ENCODE measurements at places on chromosomes 6 and 20.

GRCh38 chr6:159801935-159802334, 1.9 kb downstream of the PNLDC1 start:
- no peak for DNase-seq

- DNase-seq = no peak
These were observed 592.6 kb upstream of the ADGRB3 start for GRCh38 chr6:68042339-68043121.

DNA sequence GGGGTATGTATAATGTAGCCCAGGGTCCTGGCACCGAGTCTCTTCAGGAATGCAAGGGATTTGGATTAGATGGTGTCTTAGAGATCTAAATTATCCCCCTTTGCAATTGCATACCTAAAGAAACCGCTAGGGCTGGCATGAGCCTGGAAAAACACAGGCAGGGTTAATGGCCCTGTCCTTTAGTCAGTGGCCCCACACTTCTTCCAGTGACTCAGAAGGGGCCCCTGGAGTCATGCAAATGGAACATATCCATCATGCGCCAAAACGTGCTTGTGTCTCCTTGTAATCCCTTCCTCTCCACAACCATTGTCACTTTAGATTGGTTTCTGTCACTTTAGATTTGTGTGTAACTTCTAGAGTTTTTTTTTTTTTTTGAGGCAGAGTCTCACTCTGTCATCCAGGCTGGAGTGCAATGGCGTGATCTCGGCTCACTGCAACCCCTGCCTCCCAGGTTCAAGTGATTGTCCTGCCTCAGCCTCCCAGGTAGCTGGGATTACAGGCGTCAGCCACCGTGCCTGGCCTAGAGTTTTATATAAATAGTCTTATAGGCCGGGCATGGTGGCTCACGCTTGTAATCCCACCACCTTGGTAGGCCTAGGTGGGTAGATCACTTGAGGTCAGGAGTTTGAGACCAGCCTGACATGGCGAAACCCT, 8.7 kb upstream of the MYBL2 start:
- DNase-seq = no peak

- no peak for DNase-seq
These were observed 39.2 kb upstream of the TLDC2 start for GRCh38 chr20:36836591-36837269.

- no peak for DNase-seq
These were observed 8.5 kb downstream of the SYNGAP1 start for GRCh38 chr6:33428224-33428965.

- no peak for DNase-seq
These were observed 339.6 kb downstream of the ARHGAP18 start for GRCh38 chr6:129370268-129370916.

- DNase-seq = no peak
These were observed 662 bp downstream of the ENTPD6 start for GRCh38 chr20:25195962-25196785.

GRCh38 chr6:47464052-47464451, 13.5 kb upstream of the CD2AP start:
- DNase-seq = no peak

- DNase-seq = no peak
These were observed 280.4 kb downstream of the FOXC1 start for GRCh38 chr6:1890071-1890470.

- no peak for DNase-seq
These were observed 112.5 kb downstream of the EDN3 start for GRCh38 chr20:59412875-59413284.

DNA sequence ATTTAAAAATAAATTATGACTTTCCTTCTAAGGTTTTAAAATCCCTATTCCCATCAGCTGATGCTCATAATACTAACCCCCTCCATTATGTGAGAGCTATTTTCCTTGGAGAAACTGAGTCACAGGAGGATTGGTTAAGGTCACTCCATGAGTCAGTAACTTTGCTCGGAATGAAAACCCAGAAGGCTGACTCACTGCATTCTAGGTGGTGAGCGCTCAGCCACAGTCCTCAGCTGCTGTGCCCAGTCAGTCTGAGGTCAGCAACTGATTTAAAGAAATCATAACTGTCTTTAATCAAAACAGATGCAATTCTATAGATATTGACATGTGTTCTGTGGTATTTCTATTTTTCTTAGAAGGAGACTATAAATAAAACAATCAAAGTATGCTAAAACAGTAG, 359.2 kb downstream of the GJA1 start:
- DNase-seq = no peak

GRCh38 chr6:170132561-170132991, 158.3 kb downstream of the DLL1 start:
- DNase-seq = no peak

DNA sequence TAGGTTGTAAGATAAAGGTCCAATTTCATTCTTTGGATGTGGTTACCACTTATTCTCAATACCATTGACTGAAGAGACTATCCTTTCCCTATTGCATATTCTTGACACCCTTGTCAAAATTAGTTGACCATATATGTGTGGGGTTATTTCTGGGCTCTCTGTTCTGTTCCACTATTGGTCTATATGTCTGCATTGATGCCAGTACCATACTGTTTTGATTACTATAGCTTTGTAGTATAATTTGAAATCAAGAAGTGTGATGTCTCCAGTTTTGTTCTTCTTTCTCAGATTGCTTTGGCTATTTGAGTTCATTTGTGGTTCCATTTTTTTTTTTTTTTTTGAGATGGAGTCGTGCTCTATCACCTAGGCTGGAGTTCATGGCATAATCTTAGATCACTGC, 8.1 kb upstream of the LRP11 start:
- no peak for DNase-seq

- DNase-seq = no peak
These were observed 201.9 kb downstream of the PLCB4 start for GRCh38 chr20:9270831-9271230.

GRCh38 chr20:59525500-59526241, 78.7 kb upstream of the PHACTR3 start:
- no peak for DNase-seq

DNA sequence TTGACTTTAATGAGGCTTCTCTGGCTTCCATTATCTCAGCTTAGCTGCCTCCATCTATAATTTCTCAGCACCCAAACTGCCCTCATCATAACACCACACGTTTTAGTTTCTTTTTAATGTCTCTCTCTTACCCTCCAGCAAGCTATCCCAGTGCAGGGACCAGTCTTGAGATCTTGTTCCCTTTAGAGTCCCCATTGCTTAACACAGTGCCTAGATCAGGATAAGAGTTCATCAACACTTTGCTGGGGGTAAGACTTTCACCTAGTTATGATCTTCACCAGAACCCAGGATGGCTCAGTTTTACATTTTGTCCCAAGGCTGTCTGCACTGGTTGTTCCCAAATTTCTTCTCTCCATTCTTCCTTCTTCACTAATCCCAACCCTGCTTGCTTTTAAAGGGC, 126.1 kb downstream of the OR2B2 start:
- no peak for DNase-seq

- peak; percentile 40 for DNase-seq
These were observed 131.2 kb upstream of the BTN3A2 start for GRCh38 chr6:26233649-26234420.

DNA sequence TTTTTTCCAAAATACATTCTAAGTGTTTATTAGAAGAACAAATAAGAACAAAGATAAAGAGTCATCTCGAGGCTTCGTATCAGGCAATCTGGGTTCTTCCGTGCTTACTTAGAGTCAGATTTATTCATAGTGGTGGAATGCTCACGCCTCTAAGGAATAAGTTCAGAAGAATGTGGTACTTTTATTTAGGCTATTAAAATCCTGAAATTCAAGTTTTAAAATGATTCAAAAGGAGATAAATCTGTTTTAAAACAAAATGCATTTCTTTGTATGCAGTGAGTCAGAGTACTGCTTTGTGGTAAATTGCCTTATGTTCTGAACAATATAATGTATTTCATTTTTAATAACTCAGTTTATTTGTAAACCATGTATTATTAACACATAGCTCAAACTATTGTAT, 89.1 kb downstream of the FUT9 start:
- DNase-seq = no peak

DNA sequence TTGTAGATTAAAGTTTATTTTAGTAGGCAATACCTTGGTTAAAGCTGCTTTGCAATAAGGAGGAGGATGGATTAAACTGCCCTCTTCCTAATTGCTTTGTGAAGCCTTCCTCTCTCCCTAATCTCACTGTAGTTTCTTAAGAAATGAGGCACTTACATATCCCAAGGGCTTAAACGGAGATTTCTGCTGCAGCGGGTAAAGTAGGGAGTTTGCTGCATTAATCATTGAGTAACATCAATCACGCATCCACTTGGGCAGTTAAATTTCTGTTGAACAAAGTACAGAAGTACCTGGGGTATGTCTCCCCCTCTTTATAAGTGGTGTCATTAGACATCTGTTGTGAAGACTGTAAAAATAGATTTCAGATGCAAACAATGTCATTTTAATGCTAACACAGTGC, 29.5 kb upstream of the ARID1B start:
- no peak for DNase-seq

DNA sequence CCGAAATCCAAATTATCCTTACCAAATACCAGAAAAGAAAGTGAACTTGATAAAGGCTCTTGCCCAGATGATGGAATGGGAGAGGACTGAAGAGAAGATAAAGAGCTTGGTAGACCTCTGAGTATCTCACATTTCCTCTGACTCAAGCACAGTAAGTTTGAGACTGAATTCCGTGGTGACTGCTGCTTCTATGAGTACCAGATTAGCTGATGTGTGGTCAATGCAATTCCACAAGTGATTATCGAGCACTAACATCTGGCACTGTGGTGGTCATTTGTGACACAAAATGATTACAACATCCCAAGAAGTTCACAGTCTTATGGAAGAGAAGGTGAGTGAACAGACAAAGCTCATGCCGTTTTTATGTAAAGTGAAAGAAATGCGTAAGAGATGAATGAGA, 2.6 kb upstream of the RPS6KA2 start:
- no peak for DNase-seq

- no peak for DNase-seq
These were observed 13.6 kb downstream of the PRRC2A start for GRCh38 chr6:31634131-31634530.

DNA sequence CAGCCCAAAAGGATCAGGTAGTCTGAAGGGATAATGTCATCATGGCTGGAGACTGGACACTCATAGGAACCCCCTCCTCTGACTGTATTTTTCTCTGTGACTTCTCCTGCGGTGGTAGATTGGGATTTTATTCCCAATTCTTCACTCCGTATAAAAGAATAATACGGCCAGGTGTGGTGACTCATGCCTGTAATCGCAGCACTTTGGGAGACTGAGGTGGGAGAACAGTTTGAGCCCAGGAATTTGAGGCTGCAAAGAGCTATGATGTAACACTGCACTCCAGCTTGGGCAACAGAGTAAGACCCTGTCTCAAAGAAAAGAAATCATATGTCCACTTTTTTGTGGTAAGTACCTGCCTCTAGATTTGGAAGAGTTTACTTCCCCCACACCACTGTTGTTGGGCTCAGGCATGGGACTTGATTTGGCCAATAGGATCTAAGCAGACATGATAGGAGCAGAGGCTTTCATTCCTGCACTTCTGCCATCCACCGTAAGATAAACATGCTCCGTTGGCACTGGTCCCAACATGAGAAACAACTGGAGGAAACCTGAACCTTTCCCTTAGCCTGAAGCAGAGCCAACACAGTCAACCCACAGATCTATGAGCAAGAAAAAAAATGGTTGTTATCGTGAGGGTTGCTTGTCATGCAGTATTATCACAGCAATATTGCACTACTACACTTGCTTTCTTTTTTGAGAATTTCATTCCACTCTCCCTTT, 82.0 kb downstream of the JPH2 start:
- no peak for DNase-seq

GRCh38 chr20:61044499-61044898, 207.6 kb upstream of the CDH4 start:
- DNase-seq = no peak

DNA sequence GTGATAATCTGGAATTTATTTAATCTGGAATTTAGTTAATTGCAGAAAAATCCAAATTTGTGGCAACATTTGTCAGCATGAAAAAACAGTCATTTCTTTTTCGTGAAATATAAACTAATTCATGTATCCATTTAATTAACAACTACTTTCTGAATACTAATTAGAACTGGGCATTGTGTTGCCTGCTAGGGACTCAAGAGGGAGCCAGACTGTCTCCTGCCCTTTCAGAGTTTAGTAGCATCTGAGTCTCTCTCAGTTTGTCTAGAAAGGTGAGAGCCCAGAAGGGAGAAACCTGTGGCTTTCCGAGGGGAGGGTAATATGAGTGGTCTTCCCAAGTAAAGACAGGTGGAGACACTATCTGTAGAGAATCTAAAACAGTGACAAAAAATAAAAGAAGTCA, 210.9 kb upstream of the HDDC2 start:
- no peak for DNase-seq

GRCh38 chr6:157224178-157224950, 99.0 kb downstream of the TMEM242 start:
- no peak for DNase-seq

DNA sequence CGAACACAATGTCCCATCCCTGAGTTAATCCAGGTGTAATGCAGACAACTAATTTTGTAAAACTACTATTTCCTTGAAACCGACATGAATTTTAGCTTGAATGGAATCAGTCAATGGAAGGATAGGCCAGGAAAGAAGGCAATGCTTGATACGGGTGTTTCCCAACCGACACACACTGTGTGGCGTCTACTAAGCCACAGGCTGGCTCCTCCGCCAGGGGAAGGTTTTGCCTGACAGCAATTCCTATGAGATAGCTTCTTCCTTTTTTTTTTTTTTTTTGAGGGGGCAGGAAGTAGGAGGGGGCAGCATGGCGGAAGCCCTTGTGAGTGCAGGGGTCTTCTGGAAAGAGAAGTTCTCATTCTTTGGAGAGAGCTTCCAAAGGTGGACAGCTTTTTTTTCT, 12.0 kb upstream of the LAMA4 start:
- DNase-seq = no peak

DNA sequence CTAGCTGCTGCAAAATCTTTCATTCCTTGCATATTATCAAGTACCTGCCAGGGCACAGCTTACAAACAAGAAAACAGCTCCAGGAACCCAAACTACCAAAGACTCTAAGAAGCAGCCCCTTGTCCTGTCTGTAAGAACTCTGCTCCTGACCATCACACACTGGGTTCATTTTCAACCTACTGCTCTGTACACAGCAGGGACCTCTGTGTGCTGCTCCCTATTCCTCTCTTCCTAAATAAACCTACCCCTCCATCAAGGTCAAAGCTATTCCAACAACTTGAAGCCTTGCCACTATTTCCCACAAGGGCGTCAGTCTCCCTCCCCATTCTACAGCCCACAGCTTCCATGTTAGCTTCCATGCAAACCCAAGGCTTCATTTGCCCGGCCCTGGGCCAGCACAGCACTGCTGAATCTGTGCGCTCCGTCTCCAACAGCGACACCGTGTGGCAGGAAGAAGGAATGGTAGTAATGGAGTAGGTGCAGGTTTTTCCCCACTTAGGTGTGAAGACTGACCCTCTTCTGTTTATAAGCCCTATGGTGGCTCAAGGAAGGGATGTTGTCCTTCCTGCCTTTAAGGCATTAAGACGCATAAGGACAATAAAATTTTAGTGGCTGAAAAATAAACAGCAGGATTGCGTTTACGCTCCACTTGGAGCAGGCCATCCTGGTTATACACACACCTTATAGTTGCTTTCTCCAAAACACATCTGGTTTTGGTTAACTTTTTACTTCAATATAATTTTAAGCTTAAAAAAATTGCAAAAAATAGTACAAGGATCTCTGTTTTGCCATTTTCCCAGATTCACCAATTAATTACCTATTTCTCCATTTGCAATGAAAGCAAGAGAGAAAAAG, 115.2 kb upstream of the NXT1 start:
- no peak for DNase-seq

GRCh38 chr20:10761232-10761631, 87.4 kb upstream of the JAG1 start:
- DNase-seq = no peak

GRCh38 chr20:39535301-39535700, 573.2 kb downstream of the DHX35 start:
- no peak for DNase-seq

GRCh38 chr6:7910298-7910653, 312 bp downstream of the TXNDC5 start:
- DNase-seq = no peak
